ENCODE measurements at places on chromosomes 4 and X. TPM values are rescaled to one million over a fixed set of nuclear protein-coding genes. Genes with fewer than 3 reads are reported as not detected.

DNA sequence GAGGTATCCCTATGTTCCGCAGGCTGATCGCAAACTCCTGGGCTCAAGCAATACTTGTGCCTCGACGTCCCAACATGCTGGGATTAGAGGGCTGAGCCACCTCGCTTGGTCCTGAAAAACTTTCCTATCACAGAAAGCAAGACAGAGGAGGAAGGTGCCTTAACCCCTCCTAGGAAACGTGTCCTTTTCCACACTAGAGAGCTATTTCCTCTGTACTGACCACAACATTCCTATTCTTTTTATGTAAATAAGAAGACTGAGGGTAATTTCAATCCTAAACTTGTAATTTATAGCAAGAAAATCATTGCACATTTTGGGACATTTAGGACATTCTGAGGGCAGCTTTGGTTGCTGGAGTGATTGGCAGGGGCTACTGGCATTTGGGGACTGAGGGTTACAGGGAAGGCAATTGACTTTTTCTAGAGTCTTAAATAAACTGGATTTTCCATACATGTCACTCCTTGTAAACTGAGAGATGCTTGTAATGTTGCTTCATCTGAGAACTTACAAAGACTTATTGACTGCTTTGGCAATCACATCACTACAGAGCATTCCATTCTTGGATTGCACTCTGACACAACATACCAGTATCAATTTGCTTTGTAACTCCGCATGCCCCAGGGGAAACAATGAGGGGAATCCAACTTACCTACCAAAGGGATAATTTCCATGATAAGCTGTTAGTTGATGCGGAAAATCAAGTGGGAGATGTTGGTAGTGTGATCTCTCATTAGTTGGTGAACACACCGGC lies 15.6 kb downstream of the XAGE3 start:
- ATAC-seq, result no peak

- no peak for ATAC-seq
Observed at GRCh38 chr4:15327311-15328298, 100.2 kb upstream of the C1QTNF7 start.

GRCh38 chrX:74449322-74449936 lies 28.1 kb downstream of the SLC16A2 start:
- no peak for ATAC-seq

DNA sequence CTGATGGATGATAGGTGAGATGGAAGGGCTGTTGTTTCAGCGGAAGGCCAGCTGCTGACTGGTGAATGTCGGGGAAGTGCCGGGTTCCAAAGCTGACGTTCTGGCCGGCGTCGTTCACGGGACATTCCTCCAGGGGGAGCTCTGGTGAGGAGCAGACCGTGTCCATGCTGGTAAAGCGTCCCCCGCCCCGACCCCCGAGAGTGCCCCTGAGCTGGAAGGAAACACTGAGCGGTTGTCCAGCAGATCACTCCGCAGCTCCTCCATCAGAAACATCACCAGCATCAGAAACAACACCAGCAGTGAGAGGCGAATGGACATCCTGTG lies 18.6 kb upstream of the ADRA2C start:
- ATAC-seq, result no peak

DNA sequence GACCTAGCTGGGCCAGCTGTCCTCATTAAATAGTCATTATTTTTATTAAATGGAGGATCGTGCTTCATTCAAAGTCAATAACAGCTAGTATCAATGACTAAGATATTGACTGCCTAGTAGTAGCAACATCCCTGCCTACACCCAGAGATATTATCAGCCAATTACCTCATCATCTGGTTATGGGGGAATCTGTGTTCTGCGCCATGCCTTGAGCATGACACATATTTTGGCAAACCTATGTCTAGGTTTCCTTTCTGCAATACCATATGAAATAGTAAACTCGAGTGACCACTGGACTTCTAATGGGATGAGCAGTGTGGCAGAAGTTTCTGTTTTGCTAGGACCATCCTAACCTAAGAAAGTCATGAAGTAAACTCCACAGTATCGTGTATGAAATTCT lies 50.0 kb upstream of the AADAT start:
- ATAC-seq, result no peak

DNA sequence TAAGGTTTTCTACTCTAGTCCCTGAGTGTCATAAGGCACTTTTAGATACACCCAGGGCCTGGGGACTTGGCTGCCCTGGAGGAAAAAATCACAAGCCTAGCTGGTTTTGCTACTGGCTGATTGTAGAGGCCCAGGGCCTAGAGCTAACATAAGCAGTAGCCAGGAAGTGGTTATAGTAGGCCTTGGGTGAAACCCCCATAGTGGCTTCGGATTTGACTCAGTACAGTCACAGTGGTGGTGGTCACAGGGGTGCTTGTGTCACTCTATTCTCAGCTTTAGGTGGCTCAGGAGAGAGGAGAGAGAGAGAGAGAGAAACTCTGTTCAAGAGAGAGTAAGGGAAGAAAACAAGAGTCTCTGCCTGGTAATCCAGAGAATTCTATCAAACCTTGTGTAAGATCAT lies 194.5 kb upstream of the EDA2R start:
- ATAC-seq, result peak; percentile 73

DNA sequence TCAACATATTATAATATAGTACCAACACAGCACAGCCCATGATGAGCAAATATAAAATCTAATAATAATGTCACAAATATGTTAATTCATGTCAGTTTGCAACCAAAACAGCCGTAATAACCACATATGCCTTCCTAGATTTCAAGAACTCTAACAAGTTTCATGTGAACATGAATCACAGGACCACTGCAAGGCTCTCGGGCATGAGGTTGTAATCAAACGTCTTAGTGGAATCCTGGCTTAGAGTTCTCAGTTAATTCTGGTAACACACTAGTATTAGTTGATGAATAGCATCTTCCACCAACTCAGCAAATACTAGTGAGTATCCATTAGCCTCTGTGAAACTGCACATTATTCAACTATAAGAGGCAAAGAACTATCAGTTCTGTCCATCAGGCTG lies 379.3 kb upstream of the TENM3 start:
- no peak for ATAC-seq

GRCh38 chr4:77564231-77564630 lies 41.4 kb upstream of the CXCL13 start:
- ATAC-seq, result no peak

GRCh38 chr4:14787894-14788293 lies 214.4 kb upstream of the CPEB2 start:
- no peak for ATAC-seq

DNA sequence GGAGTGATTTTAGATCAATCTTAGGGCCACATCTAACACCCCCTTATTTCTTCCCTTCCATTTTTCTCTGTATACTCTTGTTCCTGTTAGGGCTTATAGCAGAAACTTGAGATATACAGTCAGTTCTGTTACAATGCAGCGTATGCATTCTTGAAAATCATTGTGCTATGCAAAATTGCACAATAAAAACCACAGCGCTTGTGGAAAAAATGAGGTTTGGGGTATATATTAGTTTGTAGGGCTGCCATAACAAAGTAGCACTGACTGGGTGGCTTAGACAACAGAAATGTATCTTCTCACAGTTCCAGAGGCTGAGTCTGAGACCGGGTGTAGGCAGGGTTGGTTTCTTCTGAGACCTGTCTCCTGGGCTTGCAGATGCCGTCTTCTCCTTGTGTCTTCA lies 59.0 kb downstream of the WWC2 start:
- ATAC-seq, result no peak

DNA sequence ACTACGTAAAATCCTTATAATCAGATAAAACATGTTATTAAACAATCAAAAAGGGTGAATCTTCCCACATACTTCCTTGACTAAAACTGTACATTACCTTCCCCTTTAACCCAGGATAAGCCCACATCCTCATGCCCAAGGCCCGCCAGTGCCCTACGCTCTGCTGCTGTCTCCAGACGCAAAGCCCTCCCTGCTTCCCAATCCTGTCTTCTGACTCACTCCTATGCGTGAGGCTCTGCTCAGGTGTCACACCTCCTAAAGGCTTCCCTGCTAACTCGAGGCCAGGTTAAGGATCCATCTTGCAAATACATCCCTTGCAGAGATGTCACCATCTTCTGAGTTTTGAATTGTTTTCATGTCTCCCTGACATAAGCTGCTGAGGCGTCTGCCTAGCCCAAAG lies 61.6 kb downstream of the STX18 start:
- ATAC-seq, result no peak

DNA sequence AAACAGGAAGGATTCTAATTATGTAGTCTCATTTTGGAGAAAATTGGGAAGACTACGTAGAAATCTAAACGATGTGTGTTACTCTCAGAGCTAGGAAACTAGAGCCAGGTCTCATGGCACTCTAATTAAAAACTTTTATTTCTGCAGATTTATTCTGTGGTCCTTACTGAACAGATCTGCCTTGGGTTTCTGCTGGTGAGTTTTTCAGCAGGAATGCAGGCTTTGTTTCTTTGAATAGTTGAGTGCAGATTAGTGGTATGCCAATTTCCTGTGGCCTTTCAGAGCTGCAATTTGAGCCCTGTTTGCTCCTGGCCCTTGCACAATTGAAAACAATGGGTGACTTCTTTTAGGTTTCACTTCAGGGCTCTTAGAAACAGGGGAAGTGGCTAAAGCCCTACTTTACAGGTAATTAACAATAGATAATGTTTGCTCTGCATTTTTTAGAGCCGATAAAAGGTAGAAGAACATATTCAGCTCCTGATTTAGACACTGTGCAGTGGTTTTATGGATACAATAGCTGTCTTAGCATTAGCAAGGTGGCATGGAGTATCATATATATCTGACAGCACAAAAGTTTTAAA lies 21.8 kb downstream of the SPRY1 start:
- no peak for ATAC-seq

- ATAC-seq, result no peak
Observed at GRCh38 chr4:110108422-110108821, 90.0 kb downstream of the ELOVL6 start.

- ATAC-seq, result no peak
Observed at GRCh38 chr4:184362396-184362795, 112.0 kb downstream of the IRF2 start.

DNA sequence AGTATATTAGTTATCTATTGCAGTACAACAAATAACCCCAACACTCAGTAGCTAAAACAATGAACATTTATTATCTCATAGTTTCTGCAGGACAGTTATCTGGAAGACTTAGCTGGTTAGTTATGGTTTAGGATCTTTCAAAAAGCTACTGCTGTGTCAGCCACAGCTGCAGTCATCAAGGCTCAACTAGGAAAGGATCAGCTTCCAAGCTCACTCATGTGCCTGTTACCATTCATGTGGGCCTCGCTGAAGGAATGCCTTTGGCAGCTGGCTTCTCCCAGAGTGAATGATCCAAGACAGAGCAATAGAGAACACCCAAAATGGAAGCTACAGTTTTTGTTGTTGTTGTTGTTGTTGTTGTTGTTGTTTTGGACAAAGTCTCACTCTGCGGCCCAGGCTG lies 13.5 kb upstream of the PRSS48 start:
- ATAC-seq, result no peak

- ATAC-seq, result no peak
Observed at GRCh38 chrX:68487924-68488323, 10.9 kb upstream of the YIPF6 start.

GRCh38 chr4:7638489-7638888 lies 203.8 kb upstream of the PSAPL1 start:
- no peak for ATAC-seq

DNA sequence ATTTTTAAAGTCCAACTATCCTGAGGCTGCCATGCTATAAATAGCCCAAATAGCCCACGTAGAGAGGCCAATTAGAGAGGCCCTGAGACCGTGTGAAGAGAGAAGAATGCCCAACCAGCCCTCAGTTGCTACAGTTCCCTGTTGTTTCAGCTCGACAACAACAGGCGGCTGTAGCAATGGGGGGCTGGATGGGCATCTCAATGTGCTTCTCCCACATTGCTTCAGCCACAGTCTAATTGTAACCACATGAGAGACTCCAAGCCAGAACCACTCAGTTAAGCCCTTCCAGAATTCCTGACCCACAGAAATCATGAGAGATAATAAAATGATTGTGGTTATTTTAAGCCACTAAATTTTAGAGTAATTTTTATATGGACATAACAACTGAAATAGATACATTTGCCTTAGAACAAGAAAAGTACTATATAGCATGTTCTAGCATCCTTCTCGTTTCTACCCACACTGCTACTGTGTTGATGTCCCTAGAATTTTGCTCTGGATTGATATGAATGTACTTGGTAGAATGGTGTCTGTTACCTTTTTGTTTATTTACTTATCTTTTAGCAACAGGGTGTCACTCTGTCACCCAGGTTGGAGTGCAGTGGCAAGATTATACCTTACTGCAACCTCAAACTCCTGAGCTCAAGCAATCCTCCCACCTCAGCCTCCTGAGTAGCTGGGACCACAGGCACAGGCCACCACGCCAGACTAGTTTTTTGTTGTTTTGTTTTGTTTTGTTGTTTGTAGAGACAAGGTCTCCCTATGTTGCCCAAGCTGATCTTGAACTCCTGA lies 436.4 kb downstream of the BCOR start:
- no peak for ATAC-seq

DNA sequence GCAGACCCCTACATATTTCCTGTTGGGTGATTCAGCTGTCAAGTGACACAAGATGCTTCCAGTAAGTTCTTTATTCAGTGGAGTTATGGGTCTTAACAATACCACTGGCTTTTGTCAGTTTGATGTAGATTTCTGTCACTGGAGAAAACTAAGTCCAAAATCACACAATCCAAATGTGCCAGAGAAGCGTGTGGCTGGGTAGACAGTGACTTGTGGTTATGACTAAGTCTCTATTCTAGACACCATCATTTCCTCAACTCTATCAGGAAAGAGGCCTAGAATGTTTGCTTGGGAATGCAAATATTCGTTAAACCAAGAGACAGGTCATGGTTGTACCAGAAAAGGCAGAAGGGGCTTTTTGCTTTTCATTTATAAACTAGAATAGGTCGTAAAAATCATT lies 54.4 kb upstream of the HS3ST1 start:
- ATAC-seq, result peak; percentile 73

- ATAC-seq, result no peak
Observed at GRCh38 chrX:39965051-39965573, 132.6 kb downstream of the BCOR start.

GRCh38 chrX:39950018-39950688 lies 147.6 kb downstream of the BCOR start:
- ATAC-seq, result no peak

The SYTL5 gene
- 0.06 TPM for total RNA-seq

The KIAA1210 gene
- total RNA-seq, result not detected

The MAGIX gene
- 3.7 TPM for total RNA-seq

The TENM3 gene
- not detected for total RNA-seq

The WAS gene
- total RNA-seq, result 102 TPM

The ATP8A1 gene
- total RNA-seq, result 17.0 TPM

The TEX13D gene
- total RNA-seq, result 0.16 TPM

The CTAG2 gene
- total RNA-seq, result not detected

The DCAF8L2 gene
- total RNA-seq, result not detected

Measured in activated T-helper 17 cell treated with anti-CD3 and anti-CD28 coated beads, Interleukin-2, amount 50 U/mL, for 72 hours (primary cell).